ENCODE measurements at places on chromosomes 5 and 9.

DNA sequence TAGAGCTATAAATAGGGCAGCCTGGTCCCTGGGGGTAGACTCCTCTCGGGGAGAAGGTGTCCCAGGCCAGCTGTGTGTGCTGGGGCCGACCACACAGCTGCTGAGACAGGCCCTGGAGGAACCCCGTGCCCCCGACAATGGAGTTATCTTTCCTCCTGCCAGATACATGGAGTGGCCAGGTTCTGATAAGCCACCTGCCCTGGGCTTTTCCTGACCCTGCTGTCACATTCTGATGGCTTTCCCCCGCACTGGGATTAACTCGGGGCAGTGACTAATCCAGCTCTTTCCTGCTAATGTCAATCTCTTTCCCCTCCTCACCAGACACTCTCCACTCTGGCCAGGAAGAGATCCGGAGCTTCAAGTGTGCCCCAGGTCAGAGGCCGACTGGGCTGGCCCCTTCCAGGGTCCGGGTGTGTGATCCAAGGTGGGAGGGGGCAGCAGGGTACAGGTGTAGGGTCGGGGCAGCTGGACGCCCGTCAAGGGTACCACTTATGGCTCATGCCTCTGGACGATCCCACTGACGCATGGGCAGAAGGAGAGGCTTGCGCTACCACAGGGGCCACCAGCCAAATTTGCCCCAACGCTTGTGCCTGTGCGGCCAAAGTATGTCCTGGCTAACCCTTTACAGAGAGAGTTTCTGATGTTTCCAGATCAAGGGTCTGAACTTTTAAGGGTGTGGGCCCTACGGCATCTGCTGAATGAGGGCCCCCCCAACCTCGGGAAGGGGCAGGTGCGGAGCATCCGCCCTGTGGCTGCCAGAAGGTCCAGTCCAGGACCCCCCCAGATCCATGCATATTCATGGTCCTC, 20.6 kb upstream of the COL5A1 start:
- no peak for DNase-seq

DNA sequence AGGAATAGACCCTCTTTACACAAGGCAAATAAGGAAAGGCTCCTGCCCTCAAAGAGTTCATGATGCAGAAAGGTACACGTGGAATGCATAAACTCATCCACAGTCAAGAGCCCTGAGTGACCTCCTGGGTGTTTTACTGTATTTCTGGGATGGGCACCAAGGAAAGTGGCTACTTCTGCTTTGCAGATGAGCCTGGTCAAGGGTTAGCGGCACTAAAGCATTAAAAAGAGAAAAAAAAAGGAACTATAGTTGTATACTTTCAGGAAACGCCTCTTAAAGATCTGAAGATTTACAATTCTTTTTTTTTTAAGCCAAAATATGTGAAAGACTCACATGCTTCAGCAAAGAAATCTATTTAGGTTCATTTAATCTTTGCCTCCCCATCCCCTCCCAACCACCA, 366.2 kb upstream of the PDE4D start:
- no peak for DNase-seq

DNA sequence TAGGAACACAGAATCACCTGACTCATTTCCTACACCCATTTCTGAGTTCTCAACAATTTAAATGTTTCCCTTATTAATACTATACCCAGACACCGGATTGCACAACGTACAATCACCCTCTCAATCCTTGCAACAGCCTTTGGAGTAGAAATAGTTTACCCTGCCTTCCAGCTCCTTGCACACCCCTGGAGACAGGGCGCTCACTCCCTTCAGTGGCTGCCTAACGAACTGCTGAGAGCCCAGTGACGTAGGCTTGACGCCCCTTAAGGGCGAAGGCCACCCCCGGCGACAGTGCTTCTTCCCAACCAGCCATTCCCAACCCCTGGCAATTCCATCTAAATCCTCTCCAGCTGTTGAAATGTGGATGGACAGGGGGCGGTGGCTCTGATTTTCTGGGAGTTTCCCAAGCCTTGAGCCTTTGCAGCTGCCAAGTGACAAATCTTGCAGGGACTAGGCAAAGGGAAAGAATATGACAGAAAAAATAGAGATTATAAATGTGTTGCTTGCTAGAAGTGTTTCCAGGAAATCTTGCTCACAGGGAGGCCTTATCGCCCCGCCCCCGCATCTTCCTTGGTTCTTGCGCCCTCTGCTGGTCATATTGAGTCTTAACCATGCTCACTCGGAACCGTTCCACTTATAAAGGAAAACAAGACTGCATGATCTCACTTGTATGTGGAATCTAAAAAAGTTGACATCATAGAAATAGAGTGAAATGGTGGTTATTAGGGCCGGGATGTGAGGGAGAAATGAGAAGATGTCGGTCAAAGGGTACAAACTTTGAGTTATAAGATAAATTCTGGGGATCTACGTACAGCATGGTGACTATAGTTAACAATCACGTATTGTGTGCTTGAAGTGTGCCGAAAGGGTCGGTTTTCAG, 7.6 kb upstream of the BARX1 start:
- peak; percentile 88 for DNase-seq

- no peak for DNase-seq
Observed at GRCh38 chr5:115461506-115462290, 82.9 kb downstream of the FEM1C start.

DNA sequence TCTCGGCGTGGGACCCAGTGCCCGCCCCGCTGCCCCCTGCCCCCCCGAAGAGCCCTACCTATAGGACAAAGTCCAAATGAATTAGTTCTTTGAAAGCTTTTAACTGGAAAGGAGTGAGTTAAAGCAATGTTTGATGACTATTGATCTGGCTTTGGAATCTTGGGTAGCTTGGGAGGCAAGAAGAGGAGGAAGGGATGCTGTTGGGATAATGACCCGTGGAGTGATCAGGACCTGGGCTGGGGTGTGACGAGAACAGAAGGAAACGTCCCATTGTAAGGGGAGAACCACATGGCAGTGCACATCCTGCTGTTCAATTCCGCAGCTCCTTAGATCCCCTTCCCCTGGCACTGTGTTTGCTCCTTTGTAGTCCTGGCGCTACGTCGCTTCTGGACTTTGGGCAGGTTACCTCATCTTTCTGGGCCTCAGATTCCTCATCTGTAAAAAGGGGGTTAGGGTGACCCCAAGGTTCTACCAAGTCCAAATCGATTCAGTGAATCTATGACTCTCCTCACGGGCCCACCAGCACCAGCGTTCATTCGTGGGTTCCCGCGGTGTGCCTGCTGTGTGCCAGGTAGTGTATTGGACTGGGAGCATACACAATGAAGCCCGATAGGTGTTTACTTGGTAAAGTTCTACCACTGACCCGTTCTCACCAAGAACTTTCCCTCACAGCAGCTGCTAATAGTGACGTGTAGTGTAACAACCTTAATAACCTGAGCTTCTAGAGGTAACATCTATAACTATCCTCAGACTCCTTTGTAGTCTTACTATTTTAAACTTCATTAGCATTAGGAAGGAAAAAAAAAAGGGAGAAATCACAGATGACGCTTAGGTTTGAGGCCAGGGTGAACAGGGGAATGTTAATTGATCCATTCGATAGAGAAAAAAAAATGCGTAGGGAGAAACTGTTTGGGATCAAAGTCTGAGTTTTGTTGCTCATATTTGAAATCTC, 1.1 kb upstream of the NADK2 start:
- DNase-seq = no peak

DNA sequence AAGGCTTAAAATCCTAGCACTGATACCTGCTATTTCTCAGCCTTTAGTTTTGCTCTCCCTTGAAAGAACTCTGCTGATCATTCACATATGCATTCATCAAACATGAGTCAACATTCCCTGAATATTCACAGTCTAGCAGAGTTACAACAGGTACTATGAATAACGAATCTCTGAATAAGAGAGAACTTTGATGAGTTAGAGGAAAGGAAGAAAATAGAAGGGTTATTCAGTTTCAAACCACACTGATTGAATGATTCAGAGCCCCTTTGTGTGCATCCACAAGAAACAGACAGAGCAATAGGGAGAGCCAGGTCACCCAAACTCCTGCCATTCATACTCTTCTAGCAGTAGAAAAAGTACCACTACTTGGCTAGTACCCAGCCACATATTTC, 36.0 kb downstream of the FOXD1 start:
- no peak for DNase-seq

DNA sequence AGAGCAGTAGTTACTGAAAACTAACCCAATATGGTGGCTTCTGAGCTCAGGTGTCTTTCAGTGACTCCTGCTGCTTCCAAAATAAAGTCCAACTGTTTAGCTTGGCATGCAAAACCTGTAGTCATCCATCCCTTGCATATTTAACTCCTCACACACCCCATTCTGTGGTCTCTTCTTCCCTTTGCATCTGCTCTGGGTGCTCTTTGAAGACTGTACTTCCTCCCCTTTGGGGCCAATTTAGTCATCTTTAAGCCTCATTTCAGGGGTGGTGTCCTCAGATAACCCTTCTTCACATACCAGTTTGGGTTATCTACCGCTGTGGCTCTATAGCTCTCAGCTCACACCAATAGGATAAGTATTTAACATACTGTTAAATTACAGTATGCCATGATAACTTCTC, 209.9 kb upstream of the DMRT1 start:
- no peak for DNase-seq

DNA sequence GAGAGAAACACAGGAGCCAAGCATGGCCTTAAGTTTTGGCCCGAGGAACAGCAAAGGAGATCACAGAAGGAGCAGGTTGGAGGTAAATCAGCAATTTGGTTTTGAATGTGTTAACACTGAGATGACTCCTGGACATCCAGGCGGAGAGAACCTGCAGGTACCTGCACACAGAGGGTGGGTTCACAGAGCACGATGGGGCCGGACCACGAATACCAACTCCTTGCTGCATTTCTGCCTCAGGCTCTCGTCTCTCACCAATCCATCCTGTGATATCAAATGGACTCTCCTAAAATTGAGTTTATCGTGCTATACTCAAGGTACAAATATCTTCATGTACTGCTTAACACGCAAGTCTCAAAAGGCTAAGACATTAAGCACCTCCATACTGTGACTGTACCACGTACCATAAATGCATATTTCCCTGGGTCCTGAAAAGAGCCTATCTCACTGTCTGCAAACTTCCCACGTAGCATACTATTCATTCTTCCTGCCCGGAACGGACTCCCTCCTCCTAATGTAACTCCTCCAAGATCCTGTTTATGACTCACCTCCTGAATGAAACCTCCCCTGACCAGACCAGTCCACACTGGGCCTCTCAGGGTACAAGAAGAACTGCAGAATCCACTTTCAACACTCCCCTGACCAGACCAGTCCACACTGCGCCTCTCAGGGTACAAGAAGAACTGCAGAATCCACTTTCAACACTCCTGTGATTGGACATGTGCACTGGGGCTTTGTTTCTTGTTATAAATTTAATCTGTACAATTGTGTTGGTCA, 380.8 kb upstream of the RFX3 start:
- DNase-seq = peak; percentile 28

DNA sequence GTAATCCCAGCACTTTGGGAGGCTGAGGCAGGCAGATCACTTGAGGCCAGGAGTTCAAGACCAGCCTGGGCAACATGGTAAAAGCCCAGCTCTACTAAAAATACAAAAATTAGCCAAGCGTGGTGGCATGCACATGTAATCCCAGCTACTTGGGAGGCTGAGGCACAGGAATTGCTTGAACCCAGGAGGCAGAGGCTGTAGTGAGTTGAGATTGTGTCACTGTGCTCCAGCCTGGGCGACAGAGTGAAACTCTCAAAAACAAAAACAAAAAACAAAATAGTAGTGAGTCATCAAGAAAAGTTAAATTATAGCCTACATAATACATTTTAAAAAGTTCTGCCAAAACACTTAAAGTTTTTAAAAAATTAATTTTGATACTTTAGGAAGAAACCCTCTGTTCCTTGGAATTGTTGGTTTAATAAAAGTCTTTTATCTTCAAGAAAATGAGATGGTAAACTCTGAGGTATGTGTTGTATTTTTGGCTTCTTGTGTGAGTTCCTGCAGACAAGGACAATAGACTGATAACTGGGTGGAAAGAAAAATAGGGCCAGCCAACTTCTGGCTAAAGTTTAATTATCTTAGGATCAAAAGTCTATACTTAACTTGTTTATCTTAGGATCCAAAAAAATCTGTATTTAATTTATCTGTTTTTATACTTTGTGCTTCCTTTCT, 9.3 kb downstream of the RUSC2 start:
- DNase-seq = no peak

DNA sequence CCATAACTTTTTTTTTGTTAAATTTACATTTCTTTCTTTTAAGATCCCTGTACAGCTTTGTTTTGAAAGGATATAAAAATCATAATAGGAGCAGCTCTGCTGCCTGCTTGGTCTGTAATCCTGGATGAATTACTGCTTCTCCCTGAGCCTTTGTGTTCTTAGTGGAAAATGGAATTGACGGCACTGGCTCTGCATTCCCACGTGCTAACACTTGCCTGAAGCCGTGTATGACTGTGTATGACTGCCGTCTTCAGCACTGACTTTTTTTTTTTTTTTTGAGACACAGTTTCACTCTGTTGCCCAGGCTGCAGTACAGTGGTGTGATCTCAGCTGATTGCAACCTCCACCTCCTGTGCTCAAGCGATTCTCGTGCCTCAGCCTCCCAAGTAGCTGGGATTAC, 4.8 kb downstream of the THG1L start:
- DNase-seq = no peak

DNA sequence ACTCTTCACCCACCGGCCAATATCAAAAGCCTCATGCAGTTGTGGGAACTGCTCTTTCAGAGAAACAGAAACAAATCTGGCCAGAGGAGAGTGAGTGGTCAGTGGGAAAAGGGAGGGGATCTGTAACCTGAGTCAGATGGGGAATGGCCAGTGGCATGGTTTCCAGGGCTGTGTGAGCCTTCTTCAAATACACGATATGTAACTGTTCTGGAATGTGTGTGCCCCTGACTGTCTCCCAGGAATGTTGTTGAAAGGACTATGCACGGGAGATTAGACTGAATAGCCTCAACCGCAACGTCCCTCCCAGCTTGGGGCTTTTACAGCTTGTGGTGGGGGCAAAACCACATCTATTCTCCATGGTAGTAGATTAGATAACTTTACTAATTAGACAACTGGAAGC, 60.8 kb downstream of the SH3TC2 start:
- no peak for DNase-seq

All from Right ventricle myocardium superior (tissue), 1 donor.